ENCODE measurements at places on chromosomes 3 and 15.

GRCh38 chr3:97230486-97230885 lies 416.1 kb downstream of the EPHA6 start:
- DNase-seq: no peak

- no peak for DNase-seq
Measured at GRCh38 chr15:55758580-55758986, 15.6 kb upstream of the PRTG start.

DNA sequence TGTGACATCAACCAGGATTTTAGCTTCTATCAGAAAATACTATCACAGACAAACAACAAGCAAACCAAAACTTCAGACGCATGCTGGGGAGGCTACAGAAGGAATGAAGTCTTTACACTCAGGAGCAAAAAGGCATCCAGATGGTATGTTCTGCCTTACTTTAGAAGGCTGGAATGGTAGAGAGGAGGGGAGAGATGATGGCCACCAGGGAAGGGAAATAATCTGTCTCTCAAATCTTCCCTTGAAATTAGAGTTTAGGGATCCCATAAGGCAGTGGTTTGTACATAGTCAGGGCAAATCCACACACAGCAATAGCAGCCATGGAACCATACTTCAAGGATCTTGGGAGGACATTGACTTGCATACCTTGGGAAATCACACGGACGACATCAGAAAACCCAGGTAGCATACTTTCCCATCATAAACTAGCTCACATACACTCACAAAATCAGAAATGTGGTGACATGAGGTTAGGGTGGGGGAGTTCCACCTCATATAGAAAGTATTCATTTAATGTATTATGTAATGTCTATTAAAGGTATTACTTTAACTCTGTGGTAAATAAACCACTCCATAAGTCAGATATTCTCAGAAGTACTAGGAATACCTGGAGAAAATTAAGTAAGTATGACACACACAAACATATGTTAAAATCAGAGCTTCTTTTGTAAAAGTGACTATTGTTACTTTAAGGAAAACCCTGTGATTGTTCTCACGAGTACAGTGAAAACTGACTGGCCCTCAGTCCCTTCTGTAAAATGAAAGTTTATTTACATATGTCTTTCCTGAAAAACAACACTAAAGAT lies 9.4 kb downstream of the BTLA start:
- peak; percentile 75 for DNase-seq

GRCh38 chr3:38497031-38497430 lies 891 bp downstream of the EXOG start:
- DNase-seq: no peak

- no peak for DNase-seq
Measured at GRCh38 chr3:55000546-55000945, 72.7 kb upstream of the LRTM1 start.

DNA sequence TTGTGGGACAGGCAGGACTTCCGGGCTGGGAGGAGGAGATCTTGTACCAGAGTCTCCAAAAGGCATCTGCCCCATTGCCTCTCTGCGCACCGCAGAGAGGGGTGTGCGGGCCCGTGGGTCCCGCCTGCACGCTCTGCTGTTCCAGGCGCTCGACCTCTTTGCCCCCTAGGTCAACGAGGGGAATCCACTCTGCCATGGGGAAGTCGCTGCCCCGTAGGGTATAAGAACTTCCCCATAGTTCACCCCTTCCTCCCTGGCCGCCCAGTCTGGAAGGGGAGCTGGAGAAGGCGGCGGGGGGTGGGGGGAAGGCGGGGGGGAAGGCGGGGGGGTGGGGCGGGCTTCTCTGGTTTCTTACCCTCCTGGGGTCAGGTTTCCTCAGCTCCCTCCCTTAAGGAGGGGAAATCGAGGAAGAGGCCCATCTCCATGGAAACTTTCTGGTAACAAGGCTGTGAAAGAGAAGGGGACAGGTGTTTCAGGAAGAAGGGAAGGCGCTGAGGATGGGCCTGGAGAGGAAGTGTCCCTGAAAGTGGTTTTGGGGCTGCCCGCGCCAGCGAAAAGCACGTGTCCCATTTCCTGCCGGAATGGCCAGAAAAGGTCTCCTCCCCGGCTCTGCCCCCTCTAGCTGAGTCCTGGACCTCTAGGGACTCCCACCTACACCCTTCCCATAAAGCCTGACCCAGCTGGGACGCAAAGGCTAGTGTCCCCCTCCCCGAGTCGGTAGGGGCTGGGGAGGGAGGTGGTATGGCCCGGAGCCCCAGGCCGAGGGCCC lies 27.5 kb downstream of the NR1I2 start:
- DNase-seq: no peak

DNA sequence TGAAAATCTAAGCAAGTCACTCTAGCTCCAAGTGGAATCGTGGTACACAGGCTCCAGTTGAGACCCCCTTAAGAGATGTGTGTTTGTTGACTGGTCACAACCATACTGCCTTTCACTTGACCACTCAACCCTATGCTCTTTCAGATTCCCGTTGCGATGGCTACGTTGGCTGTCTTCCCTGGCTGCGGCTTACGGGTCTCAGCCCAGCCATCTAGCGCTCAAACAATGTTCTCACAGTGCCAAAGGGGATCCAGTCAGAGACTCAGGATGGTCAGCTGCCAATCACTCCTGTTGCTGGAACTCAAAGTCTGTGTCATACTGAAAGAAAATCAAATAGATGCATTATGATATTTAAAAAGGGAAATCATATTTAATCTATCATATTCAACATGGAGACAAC lies 237.6 kb downstream of the ITPR1 start:
- no peak for DNase-seq

GRCh38 chr3:124928333-124929202 lies 6.0 kb downstream of the MUC13 start:
- no peak for DNase-seq

GRCh38 chr3:50140990-50141389 lies 14.1 kb upstream of the SEMA3F start:
- DNase-seq: no peak

DNA sequence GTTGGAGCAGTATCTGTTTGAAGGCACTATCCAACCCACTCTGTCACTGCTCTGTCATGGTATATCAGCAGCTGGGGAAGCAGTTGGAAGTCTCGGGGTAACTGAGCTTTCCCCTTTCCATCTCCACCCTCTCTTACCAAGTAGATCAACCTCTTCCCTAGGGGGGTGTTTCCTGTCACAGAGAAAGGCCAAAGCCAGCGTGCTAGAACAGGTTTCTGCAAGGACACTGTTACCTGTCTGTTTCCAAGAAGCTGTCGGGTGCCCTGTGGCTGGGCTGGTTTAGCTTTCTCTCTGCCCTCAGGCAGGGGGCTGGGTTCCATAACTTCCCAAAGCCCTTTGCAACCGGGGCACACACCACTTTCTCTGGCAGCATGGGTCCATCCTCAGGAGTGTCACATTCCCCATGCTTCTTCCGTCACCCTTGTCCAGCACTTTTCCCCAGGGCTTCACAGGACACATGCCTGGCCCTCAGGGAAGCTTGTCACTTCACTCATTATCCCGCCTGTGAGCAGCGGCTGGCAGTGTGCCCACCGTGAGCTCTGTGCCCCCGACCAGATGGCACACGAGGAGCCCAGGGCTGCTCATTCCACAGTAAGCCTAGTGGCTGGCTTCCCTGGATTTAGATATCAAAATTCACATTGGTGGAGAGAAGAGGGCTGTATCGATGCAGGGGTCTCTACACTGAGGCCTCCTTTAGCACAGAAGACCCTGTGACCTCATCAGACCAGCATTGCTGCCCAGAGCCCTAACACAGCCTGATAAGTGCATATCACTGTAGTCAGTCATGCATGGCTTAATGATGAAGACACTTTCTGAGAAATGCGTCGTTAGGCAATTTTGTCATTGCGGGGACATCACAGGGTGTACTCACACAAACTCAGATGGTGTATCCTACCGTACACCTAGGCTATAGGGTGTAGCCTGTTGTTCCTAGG lies 205.8 kb downstream of the SLCO3A1 start:
- no peak for DNase-seq

- no peak for DNase-seq
Measured at GRCh38 chr15:71180986-71181853, 65.9 kb downstream of the THSD4 start.

DNA sequence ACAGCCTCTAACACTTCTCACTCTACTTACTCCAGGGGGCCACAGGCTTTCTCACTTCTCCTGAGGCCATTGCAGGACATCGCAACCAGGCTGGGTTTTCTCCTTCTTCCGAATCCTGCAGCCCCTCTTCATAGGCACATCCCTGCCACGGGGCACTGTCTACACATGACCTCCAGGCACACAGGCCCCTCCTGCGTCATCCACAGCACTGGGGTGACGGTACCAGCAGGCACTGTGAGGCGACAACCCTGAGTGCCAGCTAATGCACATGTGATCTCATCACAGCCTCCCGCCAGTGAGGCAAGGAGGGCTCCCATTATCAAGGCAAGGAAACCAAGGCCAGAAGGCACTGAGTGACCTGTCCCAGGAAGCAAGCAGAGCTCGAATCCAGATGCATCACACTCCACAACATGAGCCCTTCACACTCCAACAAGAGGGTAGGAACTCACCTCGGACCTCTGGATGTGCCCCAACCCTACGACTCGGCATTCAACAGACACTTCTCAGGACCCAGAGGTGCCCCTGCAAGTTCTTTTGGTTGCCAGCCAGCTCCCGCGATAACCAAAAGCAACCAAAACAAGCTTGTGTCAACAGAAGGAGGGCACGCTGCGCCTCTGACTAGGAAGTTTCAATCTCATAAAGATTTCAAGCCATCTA lies 16.7 kb downstream of the FAM174B start:
- DNase-seq: no peak

DNA sequence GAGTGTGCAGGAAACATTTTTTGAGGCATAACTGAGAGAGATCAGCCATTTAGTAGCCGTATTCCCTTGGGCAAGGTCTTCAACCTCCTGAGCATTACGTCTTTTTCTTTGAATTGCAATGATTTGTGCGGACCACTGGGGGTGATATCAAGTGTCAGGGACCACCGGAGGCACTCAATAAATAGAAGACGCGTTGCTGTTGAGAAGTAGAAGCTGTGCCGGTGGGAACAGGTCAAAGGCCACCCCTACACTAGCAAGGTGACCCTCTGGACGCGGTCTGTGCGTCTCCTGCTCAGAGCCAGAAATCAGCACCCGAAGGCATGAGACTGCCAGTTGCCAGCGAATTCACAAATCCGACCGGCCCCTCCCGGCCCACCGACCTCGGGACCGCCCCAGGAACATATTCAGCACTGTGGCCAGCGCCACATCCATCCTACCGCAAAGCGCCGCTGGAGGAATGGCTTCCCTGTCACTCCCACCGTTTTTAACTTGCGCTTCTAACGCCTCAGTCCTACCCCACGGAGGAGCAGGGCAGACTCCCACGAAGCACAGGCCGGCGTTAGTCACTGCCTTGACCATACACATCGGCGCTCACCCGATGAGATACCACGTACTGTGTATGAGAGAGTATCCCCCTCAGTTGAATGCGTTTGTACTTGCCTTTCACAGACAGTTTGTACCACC lies 1.4 kb upstream of the GHSR start:
- no peak for DNase-seq

Measured in GM12878 (cell line).